Activated naive CD8-positive, alpha-beta T cell treated with anti-CD3 and anti-CD28 coated beads for 36 hours (primary cell): ENCODE measurements at places on chromosomes 11 and 22.

GRCh38 chr22:26651815-26652214, 5.6 kb upstream of the MIAT start:
- no peak overlapping the region for H3K27ac ChIP-seq
- no peaks in the 10 kb centered on the region for H3K27me3 ChIP-seq
- no peak for DNase-seq
- H3K4me1 ChIP-seq: peaks cover 32% of the 10 kb centered on the region
- no peak overlapping the region for H3K4me3 ChIP-seq

GRCh38 chr22:42623301-42623751, 8.6 kb upstream of the POLDIP3 start:
- no peak for DNase-seq
- H3K27ac ChIP-seq: no peak overlapping the region
- no peaks in the 10 kb centered on the region for H3K27me3 ChIP-seq
- H3K4me3 ChIP-seq: no peak overlapping the region
- peaks cover 2% of the 10 kb centered on the region for H3K36me3 ChIP-seq

DNA sequence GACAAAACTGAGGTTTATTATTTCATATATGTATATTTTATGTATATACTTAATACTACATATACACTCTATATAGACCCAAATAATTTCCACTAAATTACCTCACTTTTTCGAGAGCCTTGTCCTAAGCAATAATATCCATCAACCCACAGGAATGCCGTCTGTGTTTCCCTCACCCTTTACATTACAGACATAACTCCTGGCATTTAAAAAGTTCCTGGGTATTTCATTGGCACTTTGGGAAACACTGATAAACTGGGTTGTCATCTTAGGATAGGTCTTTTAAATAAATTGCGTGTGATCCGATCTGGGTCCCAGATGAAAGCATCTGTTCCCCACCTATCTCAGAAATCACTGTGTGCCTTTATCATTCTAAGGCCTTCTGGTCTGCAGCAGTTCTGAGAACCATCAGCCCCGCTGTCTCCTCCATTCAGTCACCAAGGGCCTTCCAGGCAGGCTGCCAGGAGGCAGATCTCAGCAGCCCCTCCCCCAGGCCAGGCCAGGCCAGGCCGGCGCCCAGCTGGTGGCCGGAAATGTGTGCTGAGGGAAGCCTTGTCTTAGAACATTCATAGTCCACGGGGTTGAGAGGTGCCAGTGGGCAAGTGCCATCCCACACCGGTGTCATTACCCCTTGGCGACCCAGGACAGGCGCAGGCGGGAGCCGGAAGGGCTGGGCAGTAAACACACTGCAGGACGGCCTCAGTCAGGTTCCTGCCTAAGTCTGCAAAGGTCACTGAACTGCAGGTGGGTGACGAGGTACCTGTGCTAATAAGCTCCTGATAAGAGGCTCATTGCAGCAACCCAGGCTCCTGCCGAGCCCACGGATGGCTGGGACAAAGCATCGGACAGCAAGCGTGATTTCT, 3.3 kb downstream of the FGF19 start:
- peaks cover 3% of the 10 kb centered on the region for H3K4me1 ChIP-seq
- H3K4me3 ChIP-seq: no peak overlapping the region
- no peaks in the 10 kb centered on the region for H3K36me3 ChIP-seq
- H3K27ac ChIP-seq: no peak overlapping the region
- no peak for DNase-seq
- peaks cover 71% of the 10 kb centered on the region for H3K27me3 ChIP-seq

- H3K4me3 ChIP-seq: no peak overlapping the region
- DNase-seq: no peak
- H3K27me3 ChIP-seq: no peaks in the 10 kb centered on the region
These were observed 24.9 kb downstream of the CLPB start for GRCh38 chr11:72409458-72409857.

GRCh38 chr11:61120099-61120705, 17.9 kb downstream of the CD5 start:
- H3K27ac ChIP-seq: peak overlapping the region; percentile 89
- peaks cover 71% of the 10 kb centered on the region for H3K36me3 ChIP-seq
- H3K27me3 ChIP-seq: peaks cover 6% of the 10 kb centered on the region
- peaks cover 70% of the 10 kb centered on the region for H3K4me1 ChIP-seq
- H3K4me3 ChIP-seq: peak overlapping the region; percentile 72

GRCh38 chr11:76824083-76824939, 36.4 kb upstream of the ACER3 start:
- no peak for DNase-seq
- H3K4me3 ChIP-seq: no peak overlapping the region
- H3K27ac ChIP-seq: no peak overlapping the region
- no peaks in the 10 kb centered on the region for H3K36me3 ChIP-seq

DNA sequence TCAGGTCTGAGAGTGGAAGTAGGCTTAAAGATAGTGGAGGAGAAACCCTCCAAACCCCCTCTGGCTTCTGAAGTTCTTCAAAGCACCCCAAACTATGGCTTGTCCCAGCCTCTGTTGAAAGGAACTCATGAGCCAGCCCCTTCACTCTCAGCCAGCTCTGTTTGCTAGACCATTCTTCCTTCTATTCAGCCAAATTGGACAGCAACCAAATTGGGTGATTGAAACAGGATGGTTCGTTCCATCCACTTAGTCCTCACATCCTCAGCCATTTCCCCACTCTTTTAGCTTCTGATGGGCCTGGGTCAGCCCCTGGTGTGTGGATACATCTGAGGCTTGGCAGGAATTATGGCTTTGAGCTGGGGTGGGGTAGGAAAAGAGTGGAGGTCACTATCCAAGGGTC, 4.5 kb downstream of the HTR3A start:
- no peaks in the 10 kb centered on the region for H3K36me3 ChIP-seq
- H3K27me3 ChIP-seq: peaks cover 3% of the 10 kb centered on the region
- H3K27ac ChIP-seq: no peak overlapping the region
- no peak overlapping the region for H3K4me3 ChIP-seq
- no peak for DNase-seq
- H3K4me1 ChIP-seq: peaks cover 2% of the 10 kb centered on the region

- no peak overlapping the region for H3K4me3 ChIP-seq
- H3K27me3 ChIP-seq: no peaks in the 10 kb centered on the region
- no peaks in the 10 kb centered on the region for H3K36me3 ChIP-seq
- no peaks in the 10 kb centered on the region for H3K4me1 ChIP-seq
- no peak overlapping the region for H3K27ac ChIP-seq
These were observed 214.1 kb downstream of the OPCML start for GRCh38 chr11:133318221-133318620.

- H3K27me3 ChIP-seq: no peaks in the 10 kb centered on the region
- no peak overlapping the region for H3K4me3 ChIP-seq
- no peaks in the 10 kb centered on the region for H3K4me1 ChIP-seq
These were observed 620.2 kb upstream of the TENM4 start for GRCh38 chr11:80061056-80061455.

DNA sequence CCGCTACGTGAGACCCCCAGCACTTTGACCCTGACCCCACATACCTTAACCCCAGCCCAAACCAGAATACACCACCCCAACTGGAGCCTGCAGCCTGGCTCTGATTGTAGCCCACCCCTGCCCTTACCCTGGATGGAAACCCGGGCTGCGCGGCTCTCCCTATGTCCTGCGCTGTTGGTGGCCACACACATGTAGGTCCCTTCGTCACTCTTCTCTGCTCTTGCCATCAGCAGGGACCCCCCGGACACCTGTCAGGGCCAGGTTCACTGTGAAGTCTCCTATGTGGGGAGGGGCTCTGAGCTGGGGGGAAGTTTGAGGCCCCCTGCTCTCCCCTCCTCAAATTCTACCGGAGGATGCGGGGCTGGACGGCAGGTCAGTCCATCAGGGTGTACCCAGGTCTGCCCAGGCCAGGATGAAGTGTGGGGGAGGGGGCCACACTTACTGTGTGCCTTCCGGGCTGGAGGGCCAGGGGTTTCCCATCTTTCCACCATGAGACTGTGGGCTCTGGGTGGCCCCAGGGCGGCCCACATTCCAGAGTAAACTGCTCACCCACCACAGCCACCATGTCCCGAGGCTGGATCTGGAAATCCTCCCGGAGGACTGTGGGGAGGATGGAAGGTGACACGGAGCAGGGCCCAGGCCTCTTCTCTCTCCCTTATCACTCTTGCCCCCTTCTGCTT, 1.5 kb downstream of the ROBO4 start:
- DNase-seq: no peak
- H3K4me1 ChIP-seq: no peaks in the 10 kb centered on the region
- no peak overlapping the region for H3K4me3 ChIP-seq

- no peak overlapping the region for H3K27ac ChIP-seq
- H3K4me3 ChIP-seq: no peak overlapping the region
- H3K27me3 ChIP-seq: peaks cover 5% of the 10 kb centered on the region
- DNase-seq: no peak
- H3K4me1 ChIP-seq: peaks cover 9% of the 10 kb centered on the region
These were observed 43.0 kb downstream of the BTG4 start for GRCh38 chr11:111469200-111469599.

GRCh38 chr11:27266125-27266524, 96.9 kb downstream of the CCDC34 start:
- DNase-seq: no peak
- H3K27me3 ChIP-seq: peaks cover 8% of the 10 kb centered on the region
- H3K4me3 ChIP-seq: no peak overlapping the region
- H3K36me3 ChIP-seq: no peaks in the 10 kb centered on the region

DNA sequence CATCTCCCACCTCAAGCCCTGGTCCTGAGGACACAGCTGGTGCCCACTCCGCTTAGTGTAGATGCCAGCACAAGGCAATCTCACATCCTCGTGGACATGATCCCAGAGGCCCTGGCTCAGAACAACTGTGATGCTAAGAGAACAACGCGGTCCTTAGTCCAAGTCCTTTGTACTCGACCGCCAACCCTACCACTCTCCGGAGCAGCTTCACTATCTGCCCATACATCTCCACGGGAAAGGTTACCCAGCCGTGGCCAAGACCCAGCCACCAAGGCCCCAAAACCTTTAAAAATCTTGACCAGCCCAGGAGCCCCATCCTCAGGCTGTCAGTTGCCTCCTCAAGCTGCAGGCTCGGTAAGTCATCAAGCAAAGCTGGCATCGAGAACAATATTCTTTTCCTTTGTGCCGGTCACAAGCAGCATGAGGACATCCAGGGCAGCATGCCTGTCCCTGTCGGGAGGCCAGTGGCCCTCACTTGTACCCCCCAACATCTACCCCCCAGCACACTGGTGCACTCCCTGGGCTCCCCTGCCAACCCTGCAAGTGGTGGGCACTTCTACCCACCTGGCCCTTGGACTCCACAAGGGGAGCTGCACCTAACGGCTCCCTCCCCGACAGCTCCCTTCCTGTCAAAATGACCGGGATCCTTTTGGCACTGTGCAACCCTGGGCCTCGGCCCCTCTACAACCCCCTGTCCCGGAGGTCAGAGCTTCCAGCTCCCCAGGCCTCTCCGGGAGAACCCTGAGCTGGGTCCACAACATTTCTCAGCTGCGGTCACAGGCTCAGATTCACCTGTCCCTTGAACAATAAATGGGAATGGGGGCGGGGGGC, 2.5 kb downstream of the OSBPL5 start:
- peak overlapping the region; percentile 7 for H3K4me3 ChIP-seq
- H3K27ac ChIP-seq: no peak overlapping the region
- DNase-seq: no peak
- peaks cover 12% of the 10 kb centered on the region for H3K27me3 ChIP-seq
- H3K4me1 ChIP-seq: peaks cover 26% of the 10 kb centered on the region

DNA sequence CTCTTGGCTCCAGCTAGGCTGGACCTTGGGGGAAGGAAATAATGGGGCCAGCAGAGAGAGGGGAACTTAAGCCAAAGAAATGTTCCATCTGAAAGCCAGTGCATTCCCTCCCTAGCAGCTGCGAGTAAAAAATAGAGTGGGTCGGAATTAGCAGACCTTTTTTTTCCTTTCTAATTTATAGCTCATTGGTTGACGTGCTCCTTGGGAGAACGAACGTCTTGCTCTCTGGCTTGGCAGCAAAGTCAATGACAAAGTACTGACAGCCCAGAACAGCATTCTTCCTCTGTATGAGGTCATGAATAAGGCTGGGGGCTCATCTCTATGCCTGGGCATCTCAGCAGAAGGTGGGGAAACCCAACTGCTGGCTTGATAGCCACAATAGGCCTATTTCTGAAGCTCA, 65.0 kb downstream of the SEZ6L start:
- H3K4me3 ChIP-seq: no peak overlapping the region
- DNase-seq: no peak
- no peaks in the 10 kb centered on the region for H3K36me3 ChIP-seq
- no peaks in the 10 kb centered on the region for H3K4me1 ChIP-seq
- H3K27ac ChIP-seq: no peak overlapping the region

DNA sequence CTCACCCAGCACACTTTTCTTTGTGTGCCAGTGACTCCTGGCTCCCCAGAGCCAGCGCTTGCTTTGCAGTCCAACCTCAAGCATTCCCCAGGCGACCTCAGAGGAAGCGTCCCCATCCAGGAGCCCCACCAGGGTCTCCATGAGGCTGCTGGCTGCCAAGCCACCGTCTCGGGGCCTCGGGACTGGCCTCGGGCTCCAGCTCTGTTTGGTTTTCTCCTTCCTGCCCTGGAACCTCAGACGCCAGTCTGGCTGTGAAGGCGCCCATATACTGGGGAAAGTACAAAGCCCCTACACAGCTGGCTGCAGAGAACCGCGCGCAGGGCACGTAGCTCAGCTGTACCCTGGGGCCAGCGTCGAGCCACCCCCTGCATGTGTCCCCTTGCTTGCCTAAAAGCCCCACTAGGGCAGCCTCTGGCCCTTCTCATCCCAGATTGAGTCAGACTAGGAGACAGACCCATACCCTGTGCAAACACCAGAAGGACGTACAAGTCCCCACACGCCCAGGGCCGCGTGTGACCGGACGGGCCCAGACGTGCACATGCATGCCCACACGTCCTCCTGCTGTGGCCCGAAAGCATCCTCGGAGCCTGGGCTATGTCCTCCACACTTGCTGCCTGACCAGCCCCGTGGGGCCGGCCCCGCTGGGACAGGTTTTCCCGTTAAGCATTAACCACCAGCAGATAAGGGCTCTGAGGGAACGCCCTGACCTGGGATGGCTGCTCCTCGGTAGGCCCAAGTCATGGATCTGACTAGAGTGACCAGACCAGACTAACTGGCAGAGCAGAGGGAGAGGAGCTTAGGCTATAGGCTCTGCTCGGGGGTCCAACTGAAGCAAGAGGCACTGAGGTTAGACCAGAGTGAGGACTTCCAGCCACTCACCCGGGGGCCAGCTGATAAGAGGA, 4.2 kb upstream of the SYT8 start:
- DNase-seq: no peak
- H3K36me3 ChIP-seq: no peaks in the 10 kb centered on the region
- H3K27me3 ChIP-seq: peaks cover 3% of the 10 kb centered on the region
- H3K4me3 ChIP-seq: no peak overlapping the region
- no peaks in the 10 kb centered on the region for H3K4me1 ChIP-seq
- no peak overlapping the region for H3K27ac ChIP-seq

DNA sequence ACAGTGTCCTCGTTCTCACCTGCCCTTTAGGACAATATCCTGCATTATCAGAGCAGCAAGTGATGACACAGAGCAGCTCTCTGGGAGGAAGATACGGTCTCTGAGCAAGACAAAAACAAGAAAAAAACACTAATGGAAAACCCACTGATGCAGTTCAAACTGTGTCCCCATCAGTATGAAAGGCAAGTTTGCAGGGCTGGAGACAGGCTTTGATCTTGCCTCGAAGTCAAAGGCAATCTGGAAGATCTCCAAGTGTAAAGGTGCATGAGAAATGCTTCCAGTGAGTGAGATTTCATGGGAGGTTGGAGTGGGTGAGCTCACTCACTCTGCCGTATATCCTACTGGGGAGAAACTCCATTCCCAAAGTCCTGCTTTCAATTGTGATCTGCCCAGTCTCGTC, 157.5 kb downstream of the KIRREL3 start:
- no peak overlapping the region for H3K27ac ChIP-seq
- no peaks in the 10 kb centered on the region for H3K4me1 ChIP-seq
- H3K36me3 ChIP-seq: no peaks in the 10 kb centered on the region
- DNase-seq: no peak

- H3K27ac ChIP-seq: peak overlapping the region; percentile 93
- H3K27me3 ChIP-seq: no peaks in the 10 kb centered on the region
- H3K4me3 ChIP-seq: peak overlapping the region; percentile 69
These were observed 3.1 kb downstream of the AKIP1 start for GRCh38 chr11:8913961-8914660.

GRCh38 chr11:66239998-66240780, 28.2 kb upstream of the RAB1B start:
- no peak overlapping the region for H3K4me3 ChIP-seq
- peak overlapping the region; percentile 1 for H3K27ac ChIP-seq
- no peaks in the 10 kb centered on the region for H3K36me3 ChIP-seq
- DNase-seq: no peak
